A549 treated with dexamethasone at 1 μM for 4 hours (cell line): ENCODE measurements at places on chromosomes 6 and 20. TPM values are rescaled to one million over a fixed set of nuclear protein-coding genes. Genes with fewer than 3 reads are reported as not detected.

The DPPA5 gene
- not detected in 5 replicates for total RNA-seq

The AARS2 gene
- 5.2 to 8.1 TPM (median 6.9 TPM) in 5 replicates for total RNA-seq

The BMP6 gene
- 14.8 to 21.1 TPM (median 19.0 TPM) in 5 replicates for total RNA-seq

The RAD21L1 gene
- not detected in 5 replicates for total RNA-seq

The ARFGEF3 gene
- total RNA-seq: 0.40 to 0.66 TPM (median 0.54 TPM) in 5 replicates

The LRRC73 gene
- 0.56 to 0.96 TPM (median 0.95 TPM) in 5 replicates for total RNA-seq

The COL20A1 gene
- 0.27 to 0.87 TPM (median 0.45 TPM) in 5 replicates for total RNA-seq

The MYBL2 gene
- total RNA-seq: 69.4 to 92.2 TPM (median 84.8 TPM) in 5 replicates

The CCN5 gene
- 23.1 to 34.3 TPM (median 24.5 TPM) in 5 replicates for total RNA-seq

The SIRPB2 gene
- total RNA-seq: not detected in 5 replicates

The MYLK2 gene
- total RNA-seq: 0.27 to 0.78 TPM (median 0.46 TPM) in 5 replicates

The SULF2 gene
- total RNA-seq: 18.9 to 27.8 TPM (median 26.2 TPM) in 5 replicates

The TRIM10 gene
- 0.04 TPM in 1 of 5 replicates, not detected in the others for total RNA-seq

The HLA-DRB1 gene
- 0.09 TPM in 1 of 5 replicates, not detected in the others for total RNA-seq

The MEP1A gene
- total RNA-seq: not detected in 5 replicates

The C20orf144 gene
- total RNA-seq: 0.08 to 0.15 TPM (median 0.09 TPM) in 5 replicates

The ENPP5 gene
- not detected in 5 replicates for total RNA-seq

The PROCR gene
- 121 to 148 TPM (median 145 TPM) in 5 replicates for total RNA-seq

The SGK2 gene
- 6.3 to 8.3 TPM (median 7.1 TPM) in 5 replicates for total RNA-seq

The MED20 gene
- 14.1 to 15.6 TPM (median 15.1 TPM) in 5 replicates for total RNA-seq

The KIAA1755 gene
- total RNA-seq: 0.13 to 0.26 TPM (median 0.18 TPM) in 5 replicates

The TAB2 gene
- total RNA-seq: 27.0 to 33.9 TPM (median 31.7 TPM) in 5 replicates
